Breast epithelium (tissue), 4 donors: ENCODE measurements at places on chromosomes 16 and 17.

DNA sequence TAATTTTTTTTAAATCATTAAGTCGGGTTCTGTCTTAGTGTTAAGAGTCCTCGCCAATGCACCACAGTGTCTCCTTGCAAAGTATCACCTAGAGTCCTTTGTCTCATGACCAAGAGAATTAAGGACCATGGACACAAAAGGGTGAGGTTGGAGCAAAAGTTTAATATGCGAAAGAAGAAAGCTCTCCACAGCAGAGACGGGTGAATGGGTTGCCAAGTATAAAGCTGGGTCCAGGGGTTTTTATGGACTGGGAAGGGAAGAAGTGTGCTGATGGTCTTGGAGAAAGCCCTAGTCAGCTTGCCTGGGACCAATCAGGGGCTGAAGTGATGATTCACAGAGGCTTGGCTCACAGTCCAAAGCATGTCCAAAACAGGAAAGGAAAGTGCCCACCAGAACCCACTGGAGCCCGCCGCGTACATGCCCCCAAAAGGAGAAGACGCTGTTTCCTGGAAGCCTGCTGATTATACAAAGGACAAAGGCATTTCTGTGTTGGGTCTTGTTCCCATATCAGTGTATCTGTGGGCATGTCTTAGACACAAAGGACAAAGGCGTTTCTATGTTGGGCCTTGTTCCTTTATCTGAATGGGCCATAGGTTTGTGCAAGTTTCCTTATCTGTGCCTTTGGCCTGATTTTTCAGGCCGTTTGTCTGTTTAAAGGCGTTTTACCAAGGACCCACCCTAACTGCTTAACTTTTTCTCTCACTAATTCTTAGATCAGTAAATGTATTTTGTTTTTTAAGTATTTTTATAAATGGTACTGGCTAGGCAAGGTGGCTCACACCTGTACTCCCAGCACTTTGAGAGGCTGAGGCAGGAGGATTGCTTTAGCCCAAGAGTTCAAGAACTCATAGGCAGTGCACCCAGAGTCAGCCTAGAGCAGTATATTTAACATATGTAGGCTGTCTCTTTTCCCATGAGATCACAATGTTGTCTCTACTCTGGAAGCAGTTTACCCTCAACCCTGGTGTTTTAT, 28.7 kb upstream of the ATF7IP2 start:
- no peaks in the 10 kb centered on the region for H3K4me1 ChIP-seq
- H3K4me3 ChIP-seq: no peak overlapping the region
- no peaks in the 10 kb centered on the region for H3K27me3 ChIP-seq
- H3K36me3 ChIP-seq: no peaks in the 10 kb centered on the region

- DNase-seq: no peak
- peaks cover 5% of the 10 kb centered on the region for H3K4me1 ChIP-seq
- no peaks in the 10 kb centered on the region for H3K27me3 ChIP-seq
- no peak overlapping the region for H3K27ac ChIP-seq
- H3K36me3 ChIP-seq: no peaks in the 10 kb centered on the region
Measured at GRCh38 chr17:8800656-8801055, 1.5 kb upstream of the MFSD6L start.

GRCh38 chr16:73858326-73858725, 438.3 kb upstream of the PSMD7 start:
- H3K36me3 ChIP-seq: no peaks in the 10 kb centered on the region
- H3K4me1 ChIP-seq: no peaks in the 10 kb centered on the region
- H3K27me3 ChIP-seq: no peaks in the 10 kb centered on the region
- H3K4me3 ChIP-seq: no peak overlapping the region

GRCh38 chr17:47914306-47914948, 18.4 kb downstream of the SP2 start:
- DNase-seq: no peak
- H3K27ac ChIP-seq: peak overlapping the region; percentile 83
- no peaks in the 10 kb centered on the region for H3K36me3 ChIP-seq
- H3K27me3 ChIP-seq: no peaks in the 10 kb centered on the region
- peaks cover 17% of the 10 kb centered on the region for H3K4me1 ChIP-seq
- H3K4me3 ChIP-seq: no peak overlapping the region

DNA sequence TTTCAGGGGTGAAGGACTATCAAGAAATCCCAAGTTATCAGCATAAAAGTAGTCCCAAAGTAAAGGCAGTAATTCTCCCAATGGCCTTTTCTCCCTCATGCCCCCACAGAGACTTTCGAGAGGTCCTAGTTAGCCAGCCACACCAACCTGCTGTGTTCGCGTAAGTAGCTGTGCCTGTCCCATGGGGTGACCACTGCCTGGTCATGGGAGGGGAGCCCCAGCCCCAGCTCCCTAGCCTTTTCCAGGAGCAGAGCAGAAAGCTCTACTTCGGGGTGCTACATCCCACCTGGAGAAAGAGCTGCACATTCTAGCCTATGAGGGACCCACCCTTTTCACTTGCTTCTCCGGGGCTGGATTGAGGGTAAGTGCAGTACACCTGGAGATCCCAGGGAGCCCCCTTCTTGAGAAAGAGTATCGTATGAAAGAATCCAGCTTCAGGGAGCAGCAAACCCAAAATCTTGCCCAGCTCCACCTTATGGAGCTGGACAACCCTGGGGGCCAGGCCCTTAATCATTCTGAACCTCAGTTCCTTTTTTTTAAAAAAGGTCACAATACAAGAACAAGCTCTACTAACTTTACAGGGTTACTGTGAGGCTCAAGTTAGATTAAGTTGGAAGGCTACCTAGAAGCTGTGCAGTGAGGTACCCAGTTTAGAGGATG, 8.6 kb upstream of the SOST start:
- DNase-seq: no peak
- no peak overlapping the region for H3K4me3 ChIP-seq
- H3K27ac ChIP-seq: no peak overlapping the region

- no peaks in the 10 kb centered on the region for H3K27me3 ChIP-seq
- H3K36me3 ChIP-seq: no peaks in the 10 kb centered on the region
- peaks cover 12% of the 10 kb centered on the region for H3K4me1 ChIP-seq
- no peak overlapping the region for H3K27ac ChIP-seq
- no peak overlapping the region for H3K4me3 ChIP-seq
Measured at GRCh38 chr17:45260204-45260783, 1.6 kb downstream of the SPATA32 start.
